ENCODE measurements at places on chromosomes 3 and 15.

DNA sequence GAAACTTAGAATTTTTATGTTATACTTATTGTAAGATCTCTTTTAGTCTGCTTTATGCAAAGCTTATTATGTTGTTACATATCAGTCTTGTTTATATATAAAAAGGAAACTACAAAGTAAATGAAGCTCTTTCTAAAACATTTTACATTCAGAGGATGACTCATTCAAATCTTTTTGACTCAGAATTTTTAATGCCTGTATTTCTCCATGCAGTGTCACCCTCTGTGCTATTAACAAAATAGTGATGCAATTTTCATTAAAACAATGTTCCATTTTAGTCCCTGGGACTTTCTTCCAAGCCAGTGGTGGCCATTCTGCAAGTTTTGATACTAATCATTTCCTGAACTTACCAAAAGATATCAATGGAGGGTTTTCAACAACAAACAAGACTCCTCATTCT, 216.1 kb downstream of the NAALADL2 start:
- DNase-seq = no peak

GRCh38 chr3:126356373-126357264, 589 bp downstream of the KLF15 start:
- DNase-seq = no peak

DNA sequence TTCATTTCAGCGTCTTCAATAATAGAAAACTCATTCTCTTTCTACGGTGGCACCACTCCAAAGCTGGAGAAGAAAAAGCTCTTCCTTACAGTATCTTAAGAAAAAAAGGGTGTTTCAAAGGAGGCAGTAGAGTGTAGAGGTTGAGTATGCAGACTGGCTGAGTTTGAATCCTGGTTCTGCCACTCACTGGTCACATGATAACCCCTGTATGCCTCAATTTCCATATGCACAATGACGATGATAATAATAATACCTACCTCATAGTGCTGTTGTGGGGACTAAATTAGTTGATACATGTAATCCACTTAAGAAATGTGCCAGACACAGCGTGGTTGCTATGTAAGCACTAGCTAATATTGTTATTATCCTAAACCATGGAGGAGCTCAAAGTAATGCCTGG, 4.5 kb downstream of the ANP32A start:
- no peak for DNase-seq

DNA sequence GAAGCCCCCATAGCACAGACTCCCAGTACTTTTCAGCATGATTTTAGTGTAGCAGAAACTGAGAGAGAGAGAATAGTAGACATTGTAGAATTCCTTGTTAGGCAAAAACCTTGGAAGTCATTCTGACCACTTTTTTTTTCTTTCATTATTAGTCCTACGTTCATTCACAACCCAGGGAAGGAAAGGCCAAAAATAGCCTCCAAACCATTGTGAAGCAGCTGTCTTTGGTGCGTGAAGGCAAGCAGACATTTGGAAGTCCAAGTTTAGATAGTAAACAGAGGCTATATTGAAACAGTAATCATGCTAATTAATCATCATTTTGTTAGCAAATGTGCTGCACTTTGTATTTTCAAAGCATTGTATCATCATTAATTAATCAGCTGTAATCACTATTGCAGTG, 34.5 kb downstream of the CCDC54 start:
- DNase-seq = no peak

DNA sequence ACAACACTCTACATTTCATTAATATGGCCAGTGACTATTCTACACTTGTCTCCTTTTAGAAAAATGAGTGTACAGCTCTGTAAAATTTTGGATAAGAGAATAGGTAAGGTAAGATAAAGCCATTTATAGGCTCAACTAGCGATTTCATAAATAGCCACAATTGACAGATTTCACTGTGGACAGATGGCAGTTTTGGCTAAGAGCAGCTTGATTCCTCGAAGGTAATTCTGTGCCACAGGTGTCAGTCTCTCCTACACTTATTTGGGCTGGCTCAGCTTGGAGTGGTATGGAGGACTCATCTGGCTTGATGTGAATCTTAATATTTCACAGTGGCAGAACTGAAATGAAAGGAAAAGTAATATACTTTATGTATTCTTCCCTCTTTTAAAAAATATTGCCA, 536.7 kb upstream of the TBL1XR1 start:
- DNase-seq = no peak

- DNase-seq = no peak
Measured at GRCh38 chr3:134313847-134314587, 60.2 kb downstream of the AMOTL2 start.

DNA sequence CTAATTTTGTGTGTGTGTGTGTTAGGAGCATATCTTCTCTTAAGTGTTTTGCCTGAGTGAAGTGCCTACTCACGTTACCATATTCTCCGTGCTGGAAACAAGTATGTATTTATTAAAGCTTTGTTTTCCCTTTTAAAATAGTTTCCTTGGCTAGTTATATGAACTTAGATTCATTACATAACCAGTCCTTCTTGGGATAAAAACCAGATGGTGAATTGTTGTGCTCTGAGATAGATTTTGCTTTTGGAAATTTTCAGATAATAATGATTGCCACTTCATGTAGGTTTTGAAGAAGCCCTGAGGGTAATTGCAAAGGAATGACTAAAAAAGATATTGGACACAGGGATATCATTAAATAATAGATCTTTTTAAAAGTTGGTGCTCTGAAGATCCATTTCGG, 390.2 kb upstream of the SGO1 start:
- no peak for DNase-seq

- no peak for DNase-seq
Measured at GRCh38 chr3:64134882-64135281, 90.4 kb downstream of the PRICKLE2 start.

DNA sequence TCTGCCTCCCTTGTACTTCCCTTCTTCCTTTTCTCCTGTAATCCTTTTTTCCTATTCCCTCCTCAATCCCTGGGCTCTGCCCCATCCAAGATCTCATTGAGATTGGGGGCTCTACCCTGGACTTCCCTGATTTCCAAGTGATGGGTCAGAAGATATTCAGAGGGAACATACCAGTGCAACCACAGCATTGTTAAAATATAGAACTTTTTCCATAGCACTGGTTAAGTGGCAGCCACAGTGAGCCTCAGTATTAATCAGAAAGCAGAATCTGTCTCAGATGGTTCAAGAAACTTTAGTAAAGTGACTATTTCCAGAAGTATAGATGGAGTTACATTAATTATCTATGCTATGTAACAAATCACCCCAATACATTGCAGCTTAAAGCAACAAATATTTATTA, 18.7 kb upstream of the SCN10A start:
- DNase-seq = no peak

GRCh38 chr3:43953814-43954692, 263.3 kb downstream of the ABHD5 start:
- no peak for DNase-seq

DNA sequence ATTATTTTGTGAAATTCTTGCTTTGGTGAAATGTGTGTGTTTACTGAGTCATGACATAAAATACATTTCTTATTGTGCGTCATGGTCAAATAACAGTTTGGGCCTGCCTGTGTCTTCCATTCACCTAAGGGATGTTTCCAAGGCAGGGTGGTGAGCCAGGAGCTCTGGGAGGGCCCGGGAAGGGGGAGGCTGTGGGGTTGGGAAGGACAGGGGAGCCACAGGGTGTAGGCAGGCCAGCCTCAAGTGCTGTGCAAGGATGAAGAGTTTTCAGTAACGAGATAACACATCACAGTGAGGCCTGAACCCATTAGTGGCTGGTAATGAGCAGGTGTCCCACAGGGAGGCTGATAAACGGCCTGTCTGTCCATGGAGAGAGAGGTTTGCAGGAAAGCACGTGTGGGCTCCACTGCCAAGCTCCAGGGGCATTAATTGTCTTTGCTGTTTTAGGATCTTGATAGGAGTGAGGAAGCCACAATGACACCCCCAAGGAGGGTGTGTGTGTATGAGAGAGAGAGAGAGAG, 35.6 kb upstream of the SEC13 start:
- DNase-seq = no peak

DNA sequence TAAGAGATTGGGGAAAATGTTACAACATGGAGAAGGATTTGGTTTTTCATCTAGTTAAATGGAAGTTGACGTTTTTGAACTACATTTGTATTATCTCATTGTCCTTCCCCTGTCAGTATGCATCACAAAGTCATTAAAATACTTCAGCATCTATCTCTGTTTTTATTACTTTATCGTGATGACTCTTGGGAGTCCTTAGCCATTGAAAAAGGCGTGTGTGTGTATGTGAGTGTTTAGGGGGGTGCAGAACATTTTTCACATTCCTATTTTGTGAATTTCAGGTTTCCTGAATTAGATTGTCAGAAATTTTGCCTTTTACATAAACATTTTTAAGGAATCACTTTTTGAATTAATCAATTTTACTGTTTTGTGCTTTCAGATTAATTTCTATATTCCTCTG, 360.6 kb upstream of the SGO1 start:
- DNase-seq = no peak
